Activated CD4-positive, alpha-beta T cell treated with anti-CD3 and anti-CD28 coated beads, Interleukin-2, amount 50 U/mL, for 48 hours (primary cell): ENCODE measurements at places on chromosomes 13 and 19.

DNA sequence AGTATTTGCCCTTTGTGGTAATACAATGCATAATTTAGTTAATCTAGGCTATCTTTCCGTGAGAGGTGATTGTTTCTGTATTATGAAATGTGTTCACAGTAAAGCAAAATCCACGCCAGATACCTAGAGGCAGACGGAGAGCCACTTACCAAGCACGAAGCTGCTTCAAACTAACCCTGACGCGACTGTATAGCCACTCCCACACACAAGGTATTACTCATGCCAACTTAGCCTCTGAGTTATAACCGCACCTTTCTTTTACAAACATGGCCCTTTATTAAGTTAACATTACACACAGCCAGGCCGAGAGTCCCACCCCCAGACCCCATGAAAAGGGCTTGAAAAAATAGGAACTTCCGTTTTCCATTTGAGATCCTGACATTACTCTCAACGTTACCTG is 185.7 kb downstream of the ABCC4 start:
- no peak for DNase-seq

- no peak for DNase-seq
These were observed at the start of gene SYCN for GRCh38 chr19:39203372-39204341. TSS of gene SYCN (minus strand) at chr19:39204263. CDS start at chr19:39204254, 9 bp downstream.

DNA sequence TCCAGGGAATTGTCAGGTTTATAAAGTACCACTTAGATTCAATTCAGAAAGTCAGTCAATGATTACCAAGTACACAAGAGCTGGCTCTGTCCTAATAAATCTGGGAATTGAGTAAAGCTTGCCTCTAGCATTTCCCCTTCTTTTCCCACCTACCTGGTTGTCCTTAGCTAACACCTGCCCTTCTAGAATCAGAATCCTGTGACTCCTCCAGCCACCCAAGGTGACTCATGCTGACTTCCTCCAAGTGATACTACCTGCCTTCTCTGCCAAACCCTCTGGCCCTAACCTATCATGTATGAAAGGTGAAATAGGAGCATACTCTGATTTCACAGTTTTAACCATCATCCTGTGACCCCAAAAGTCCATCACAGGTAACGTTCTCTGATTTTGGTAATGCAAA is 151.2 kb downstream of the DIAPH3 start:
- DNase-seq: no peak

DNA sequence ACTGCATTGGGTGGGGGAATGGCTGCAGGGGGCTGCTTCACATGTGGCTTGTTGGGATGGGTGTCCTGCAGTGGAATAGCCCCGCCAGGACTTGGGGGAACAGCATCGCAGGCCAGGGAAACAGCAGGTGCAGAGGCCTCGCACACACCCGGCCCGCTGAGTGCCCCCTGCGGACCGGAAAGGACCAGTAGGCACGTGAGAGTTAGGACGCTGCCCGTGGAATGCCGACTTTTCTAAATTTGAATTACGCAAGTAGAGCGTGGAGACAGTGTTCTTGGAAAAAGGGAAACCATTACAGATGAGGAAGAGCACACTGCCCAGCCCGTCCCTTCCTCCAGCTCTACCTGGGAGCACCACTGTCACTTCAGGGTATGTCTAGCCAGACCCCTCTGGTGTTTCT is 11.5 kb downstream of the DNM2 start:
- no peak for DNase-seq

DNA sequence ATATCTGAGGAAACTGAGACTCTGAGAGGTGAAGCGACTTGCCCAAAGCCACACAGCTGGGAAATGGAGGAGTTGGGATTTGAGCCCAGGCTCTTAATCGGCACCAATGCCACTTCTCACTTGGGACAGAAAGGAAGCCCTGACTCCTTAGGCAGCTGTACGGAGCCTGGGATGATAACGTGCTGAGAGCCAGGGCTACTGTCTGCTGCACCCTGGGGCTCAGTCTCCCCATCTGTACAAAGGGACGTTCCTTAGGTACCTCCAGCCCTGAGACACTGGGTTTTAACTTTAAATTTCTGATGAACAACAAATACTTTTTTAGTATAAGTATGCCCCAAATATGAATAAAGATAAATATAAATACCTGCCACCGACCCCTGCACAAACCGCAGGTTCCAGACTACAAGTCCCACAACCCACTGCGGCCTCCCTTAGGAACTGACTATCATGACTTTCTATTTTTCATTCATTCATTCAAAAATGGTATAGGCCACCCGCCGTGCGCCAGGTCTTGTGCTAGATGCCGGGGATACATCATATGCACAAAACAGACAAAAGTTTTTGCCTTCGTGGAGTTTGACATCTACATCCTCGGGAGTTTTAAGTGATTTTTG is 776 bp upstream of the NCLN start:
- DNase-seq: no peak

- no peak for DNase-seq
These were observed 27.8 kb downstream of the AP1M1 start for GRCh38 chr19:16225279-16226183.

GRCh38 chr13:48486362-48486761 is 46.5 kb downstream of the RCBTB2 start:
- no peak for DNase-seq
